Fibroblast of lung (primary cell): ENCODE measurements at places on chromosomes 3 and 15. TPM values are rescaled to one million over a fixed set of nuclear protein-coding genes. Genes with fewer than 3 reads are reported as not detected.

- peak; percentile 52 for DNase-seq
These were observed 257.4 kb upstream of the ADAMTS9 start for GRCh38 chr3:64945171-64945729.

CKMT1B gene
- not detected in 2 replicates for total RNA-seq

DNA sequence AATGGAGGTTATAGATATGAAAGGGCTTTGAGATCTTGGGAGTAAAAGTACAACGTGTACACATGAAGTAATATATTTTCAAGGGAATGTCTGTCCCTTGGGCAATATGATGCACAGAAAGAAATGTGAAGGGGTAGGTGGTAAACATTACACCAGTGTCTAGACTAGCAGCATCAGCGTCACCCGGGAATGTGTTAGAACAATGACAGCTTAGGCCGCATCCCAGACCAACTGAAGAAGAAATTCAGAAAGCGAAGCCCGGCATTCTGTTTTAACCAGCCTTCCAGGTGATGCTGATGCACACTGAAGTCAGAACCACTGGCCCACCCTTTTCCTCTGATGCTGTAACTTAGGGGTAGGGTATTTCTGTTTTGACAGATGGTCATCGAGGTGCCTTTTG lies 6.3 kb downstream of the INAFM2 start:
- DNase-seq, result no peak

DNA sequence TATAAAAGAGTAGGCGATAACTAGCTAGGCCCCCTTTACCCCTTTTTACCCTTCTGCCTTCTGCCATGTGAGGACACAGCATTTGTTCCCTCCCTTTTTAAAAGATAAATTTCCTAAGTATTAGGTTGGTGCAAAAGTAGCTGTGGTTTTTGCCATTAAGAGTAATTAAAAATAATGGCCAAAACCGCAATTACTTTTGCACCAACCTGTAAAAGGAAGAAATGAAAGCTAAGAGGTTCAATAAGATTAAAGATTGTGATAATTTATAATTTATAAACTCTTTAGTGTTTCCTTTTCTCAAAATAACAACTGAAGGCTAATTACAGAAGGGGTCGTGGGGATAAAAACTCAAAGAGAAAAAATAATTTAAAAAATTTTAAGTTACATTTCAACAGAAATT lies 283.5 kb upstream of the PDZRN3 start:
- no peak for DNase-seq
